ENCODE measurements at places on chromosomes 16 and 17.

DNA sequence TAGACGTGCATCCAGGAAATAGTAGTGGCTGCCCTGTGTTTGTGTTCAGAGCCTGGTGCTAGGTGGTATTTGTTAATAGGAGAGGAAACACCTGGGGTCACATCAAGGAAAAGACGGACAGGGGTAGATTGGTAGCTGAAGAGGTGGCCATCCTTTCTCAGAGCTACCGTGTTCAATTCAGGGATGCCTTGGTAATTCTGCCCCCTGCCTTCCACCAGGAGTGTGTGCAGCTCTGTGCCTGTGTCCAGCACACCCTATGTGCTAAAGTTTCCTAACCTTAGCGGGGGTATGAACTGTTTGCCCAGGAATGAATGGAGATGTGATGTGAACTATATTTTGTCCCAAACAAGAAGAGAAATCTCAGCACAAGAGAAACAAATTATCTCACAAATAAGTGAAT is 174.1 kb upstream of the MPHOSPH6 start:
- no peak for DNase-seq

DNA sequence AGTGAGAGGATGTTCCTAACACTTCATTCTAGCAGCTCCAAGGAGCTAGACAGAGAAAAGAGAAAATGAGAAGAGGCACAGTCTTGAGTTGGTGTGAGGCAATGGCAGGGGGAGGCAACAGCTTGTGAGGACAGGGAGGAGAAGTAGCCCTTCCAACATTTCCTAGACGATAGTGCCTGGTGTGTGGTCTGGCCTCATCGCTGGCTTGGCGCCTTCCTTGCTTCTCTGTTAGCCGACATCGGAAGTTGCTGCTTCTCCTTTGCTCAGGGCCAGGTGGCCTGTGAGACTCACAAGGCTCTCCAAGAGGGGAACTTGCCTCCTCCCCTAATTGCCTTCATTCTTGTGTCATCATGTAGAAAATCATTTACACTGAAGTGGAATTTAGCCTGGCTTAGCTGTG is 208.7 kb downstream of the MAP2K4 start:
- DNase-seq, result no peak

DNA sequence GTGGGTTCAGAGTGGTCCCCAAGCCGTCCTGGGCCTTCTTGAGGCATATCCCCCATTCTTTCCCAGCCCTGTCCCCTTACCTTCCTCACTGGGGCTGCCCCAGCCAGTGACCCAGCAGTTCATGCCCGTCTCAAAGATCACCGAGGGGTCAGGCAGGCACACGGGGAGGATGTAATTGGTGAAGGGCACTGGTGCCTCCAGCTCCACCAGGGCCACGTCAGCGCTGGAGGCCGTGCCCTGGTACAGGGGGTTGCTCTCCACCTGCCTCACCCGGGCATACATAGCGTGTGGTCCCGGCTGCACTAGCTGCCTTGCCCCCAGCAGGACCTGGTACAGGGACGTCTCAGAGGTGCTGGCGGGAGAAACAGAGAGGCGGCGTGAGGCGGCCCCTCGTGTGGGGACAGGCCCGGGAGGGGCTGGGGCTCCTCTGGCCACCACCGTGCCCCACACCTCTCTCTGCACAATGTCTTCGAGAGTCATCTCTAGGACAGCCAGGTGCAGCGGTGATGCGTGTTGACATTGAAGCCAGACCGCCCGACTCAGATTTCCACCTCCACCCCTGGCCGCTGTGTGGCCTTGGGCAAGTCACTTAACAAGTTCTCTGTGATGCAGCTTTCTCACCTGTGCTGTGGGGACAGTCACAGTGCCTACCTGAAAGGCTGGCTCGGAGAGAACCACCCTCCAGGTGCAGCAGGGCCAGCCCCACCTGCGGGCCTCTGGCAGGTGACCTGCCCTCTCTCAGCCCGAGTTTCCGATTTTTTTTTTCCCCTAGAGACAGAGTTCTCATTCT is 5.8 kb downstream of the PRSS27 start:
- DNase-seq, result no peak

GRCh38 chr17:39082482-39082881 is 69.0 kb downstream of the PLXDC1 start:
- no peak for DNase-seq

- DNase-seq, result no peak
Observed at GRCh38 chr17:18946536-18946935, 5.4 kb upstream of the SLC5A10 start.

- no peak for DNase-seq
Observed at GRCh38 chr17:63162406-63163157, 196.5 kb downstream of the TANC2 start.

DNA sequence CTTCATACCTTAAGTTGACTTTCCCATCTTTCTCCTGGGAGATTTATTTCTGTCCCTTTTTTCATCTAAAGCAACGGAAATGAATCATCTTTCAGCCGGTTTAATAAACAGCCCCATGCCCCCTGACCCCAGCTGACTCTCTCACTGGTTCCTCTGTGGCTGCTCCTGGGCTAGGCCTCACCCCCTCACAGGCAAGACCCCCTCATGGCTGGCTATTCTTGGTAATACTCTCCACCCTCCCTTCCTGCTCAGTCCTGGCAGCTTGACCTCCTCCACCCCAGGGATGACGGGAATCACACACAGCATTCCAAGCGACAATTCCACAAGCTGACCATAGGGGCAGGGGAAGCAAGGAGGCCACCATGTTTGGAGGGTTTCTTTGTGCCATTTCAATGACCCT is 1.5 kb upstream of the ADAP2 start:
- no peak for DNase-seq

DNA sequence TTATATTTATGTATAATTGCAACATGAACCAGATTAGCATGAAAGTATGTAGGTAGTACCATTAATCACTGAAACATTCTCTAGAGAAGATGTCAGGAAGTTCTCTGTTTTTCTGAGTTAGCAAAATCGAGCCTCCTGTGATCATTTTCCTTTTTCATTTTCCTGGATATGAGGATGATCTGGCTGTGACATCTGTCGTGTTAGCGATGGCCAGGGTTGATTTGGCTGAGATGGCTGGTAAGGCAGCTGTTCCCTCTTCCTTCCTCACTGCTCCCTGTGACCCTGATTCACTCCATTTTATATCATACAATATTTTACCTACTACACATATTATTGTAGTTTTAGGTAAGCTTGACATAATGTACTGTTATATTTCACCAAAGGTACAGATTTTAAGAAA is 10.3 kb downstream of the CNTNAP4 start:
- no peak for DNase-seq

GRCh38 chr17:37179893-37180292 is 195.9 kb upstream of the C17orf78 start:
- DNase-seq, result no peak

GRCh38 chr17:1730326-1731193 is 6.1 kb downstream of the WDR81 start:
- DNase-seq, result no peak

DNA sequence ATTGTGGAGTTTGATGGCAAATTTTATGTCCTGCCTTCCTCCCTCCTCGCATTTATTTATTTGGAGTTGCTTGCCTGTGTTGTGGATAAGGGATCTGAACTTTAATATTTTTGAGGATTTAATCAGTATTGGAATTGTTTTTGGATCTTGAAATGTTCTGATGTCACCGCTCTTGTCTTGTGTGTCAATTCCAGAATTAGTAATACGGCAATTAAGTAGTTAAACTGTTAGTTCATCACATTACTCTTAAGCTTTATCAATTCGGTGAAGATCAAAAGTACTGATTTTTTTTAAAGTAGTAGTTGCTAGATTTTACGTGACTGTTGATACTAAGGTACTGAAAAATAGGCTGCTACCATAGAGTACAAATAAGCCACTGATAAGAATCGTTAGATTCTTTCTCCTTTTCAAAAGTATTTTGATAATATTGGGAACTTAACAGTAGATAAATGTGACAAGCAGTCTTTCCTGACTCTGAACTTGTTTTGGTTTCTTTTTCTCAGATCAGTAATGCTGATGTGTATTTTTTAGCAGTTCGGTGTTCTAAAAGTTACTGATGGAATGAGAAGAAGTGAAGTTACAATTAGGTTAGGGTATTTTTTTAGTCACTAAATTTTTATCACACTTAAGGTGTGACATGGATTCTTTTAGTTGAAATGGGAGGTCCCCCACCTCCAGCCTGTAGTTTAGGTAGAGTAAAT is 2.0 kb downstream of the RBBP6 start:
- no peak for DNase-seq

DNA sequence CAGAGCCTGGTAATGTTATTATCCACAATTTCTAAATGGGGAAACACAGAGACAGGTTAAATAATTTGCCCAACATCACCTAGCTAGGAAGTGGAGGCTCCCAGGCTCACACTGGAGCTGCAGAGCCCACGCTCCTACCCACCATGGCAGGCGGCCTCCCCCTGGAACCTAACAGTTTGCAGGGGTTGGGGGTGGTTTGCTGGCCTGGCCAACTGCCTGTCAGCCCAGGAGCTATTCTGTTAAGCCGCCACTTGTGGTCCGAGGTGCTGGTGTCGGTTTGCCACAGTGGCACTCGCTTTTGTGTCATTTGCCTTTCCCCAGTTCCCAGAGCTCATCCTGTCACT is 3.6 kb downstream of the PRCD start:
- DNase-seq, result no peak

DNA sequence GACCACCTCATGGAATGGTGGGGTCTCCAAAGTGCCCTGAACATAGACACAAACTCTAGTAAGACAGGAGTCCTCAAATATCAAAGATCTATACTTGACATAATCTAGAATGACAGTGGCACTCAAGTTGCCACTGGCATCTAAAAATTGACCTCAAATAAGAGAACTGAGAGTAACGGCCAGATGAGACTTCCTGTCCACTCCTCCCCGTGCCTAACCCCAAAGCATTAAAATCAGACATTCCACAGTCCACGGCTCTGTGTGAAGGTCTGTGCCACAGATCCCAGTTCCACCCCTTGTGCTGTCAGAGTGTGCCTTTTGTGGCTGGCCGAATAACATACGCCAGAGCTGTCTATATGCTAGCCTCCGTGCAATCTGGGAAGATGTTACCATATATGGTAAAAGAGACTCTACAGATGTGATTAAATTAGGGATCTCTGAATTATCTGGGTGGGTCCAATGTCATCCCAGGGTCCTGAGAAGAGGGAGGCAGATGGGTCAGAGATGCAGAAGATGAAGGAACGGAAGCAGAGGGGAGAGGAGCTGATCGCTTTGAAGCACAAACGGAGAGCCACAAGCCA is 21.0 kb upstream of the EVPL start:
- DNase-seq, result no peak

DNA sequence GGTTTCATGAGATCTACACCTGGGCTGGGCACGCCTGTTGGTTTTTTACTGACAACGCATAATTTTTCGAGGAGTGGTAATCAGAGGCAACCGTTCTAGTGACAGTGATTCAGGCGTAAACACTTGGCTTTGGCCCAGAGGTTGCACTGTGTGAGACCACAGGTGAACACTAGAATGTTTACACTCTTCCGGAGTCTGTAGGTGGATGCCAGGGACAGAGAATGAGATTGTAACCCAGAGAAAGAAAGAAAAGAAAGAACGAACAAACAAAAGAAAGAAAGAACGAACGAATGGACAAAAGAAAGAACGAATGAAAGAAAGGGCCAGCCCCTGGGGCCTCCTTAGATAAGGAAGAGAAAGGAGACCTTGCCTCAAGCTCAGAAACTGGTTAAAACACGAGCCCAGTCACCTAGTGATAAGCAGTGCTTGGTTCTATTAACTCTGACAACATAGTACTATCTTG is 113.2 kb downstream of the PRKCB start:
- no peak for DNase-seq

DNA sequence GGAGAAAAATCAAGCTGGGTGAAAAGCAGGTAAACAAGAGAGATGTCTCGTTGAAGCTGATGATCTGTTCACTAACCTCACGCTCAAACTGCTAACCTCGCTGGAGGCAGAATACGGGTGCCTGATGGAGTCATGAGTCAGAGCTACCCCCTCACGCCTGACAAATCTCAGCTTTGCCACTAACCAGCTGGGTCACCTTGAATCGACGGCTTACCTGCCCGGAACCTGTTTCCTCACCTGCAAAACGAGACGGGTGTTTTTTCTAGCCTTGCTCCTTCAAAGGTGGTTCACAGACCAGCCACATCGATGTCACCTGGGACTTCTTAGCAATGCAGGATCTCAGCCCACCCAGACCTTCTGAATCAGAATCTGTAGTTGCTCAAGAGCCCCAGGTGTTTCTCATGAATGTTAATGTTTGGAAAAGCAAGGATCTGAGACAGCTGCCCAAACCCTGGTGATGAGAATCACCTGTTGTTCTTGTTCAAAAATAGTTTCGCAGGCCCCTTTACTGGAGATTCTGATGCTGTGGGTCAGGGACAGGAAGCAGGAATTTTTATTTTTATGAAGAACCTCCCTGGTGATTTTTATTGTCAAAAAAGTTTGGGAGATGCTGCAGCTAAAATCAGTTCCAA is 56.9 kb downstream of the MARCHF10 start:
- DNase-seq, result no peak

- DNase-seq, result no peak
Observed at GRCh38 chr16:51050377-51050706, 100.7 kb downstream of the SALL1 start.

Data from HAP-1 (cell line).